ENCODE measurements at places on chromosomes 3 and 15.

GRCh38 chr15:53400986-53401385 lies 358.5 kb downstream of the WDR72 start:
- no peak for DNase-seq

- DNase-seq: no peak
Measured at GRCh38 chr3:119783255-119783654, 1.4 kb downstream of the NR1I2 start.

DNA sequence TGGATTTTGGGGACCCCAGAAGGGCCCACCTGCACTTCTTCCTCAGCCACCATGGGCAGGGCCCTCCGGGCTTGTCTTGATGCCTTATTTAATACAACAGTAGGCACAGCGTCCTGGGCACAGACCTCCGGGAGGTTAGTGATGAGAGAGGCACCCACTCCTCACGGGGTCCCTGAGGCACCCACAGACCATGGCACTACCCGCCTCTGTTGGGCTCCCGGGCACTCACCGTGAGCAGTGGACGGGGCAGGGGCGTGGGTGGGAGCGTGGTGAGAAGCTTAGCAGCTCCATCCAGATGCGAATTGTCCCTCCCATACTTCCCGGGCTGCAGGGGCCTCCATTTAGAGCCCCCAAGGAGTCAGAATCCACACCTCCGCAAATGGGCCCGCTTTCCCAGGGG lies 317 bp upstream of the MESP2 start:
- DNase-seq: no peak

- DNase-seq: peak; percentile 94
Measured at GRCh38 chr15:84600331-84600686, 500 bp upstream of the ZSCAN2 start.

- peak; percentile 14 for DNase-seq
Measured at GRCh38 chr3:159667261-159667660, 321.4 kb upstream of the IL12A start.

GRCh38 chr3:13022348-13023234 lies 50.6 kb downstream of the IQSEC1 start:
- peak; percentile 82 for DNase-seq

GRCh38 chr3:36302626-36303025 lies 77.7 kb upstream of the STAC start:
- DNase-seq: no peak

DNA sequence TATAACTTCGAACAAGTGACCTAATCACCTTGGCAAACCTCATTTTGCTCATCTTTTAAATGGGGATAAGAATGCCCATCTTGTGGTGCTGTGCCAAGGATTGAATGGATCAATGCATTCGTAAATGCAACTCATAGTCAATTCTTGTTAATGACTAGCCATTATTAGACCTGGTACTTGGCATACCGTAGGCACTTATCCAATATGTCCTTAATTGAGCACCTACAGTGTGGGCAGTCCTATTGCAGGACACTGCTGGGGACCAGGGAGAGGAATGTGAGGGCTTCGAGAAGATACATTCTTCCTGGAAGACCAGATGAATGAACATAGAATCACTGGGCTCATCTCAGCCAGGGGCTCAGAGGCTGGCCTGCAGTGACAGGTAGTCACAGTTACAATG lies 177.2 kb upstream of the TLE3 start:
- DNase-seq: no peak

GRCh38 chr3:170171563-170171962 lies 10.0 kb downstream of the PHC3 start:
- DNase-seq: no peak

GRCh38 chr15:26294059-26294689 lies 431.0 kb upstream of the ATP10A start:
- no peak for DNase-seq

- no peak for DNase-seq
Measured at GRCh38 chr3:19598870-19599269, 335.1 kb downstream of the EFHB start.

GRCh38 chr3:188205992-188206416 lies 52.0 kb downstream of the LPP start:
- no peak for DNase-seq

- DNase-seq: no peak
Measured at GRCh38 chr3:23114432-23114831, 88.7 kb upstream of the UBE2E2 start.

GRCh38 chr3:112003321-112004080 lies 4.8 kb downstream of the TAGLN3 start:
- no peak for DNase-seq

DNA sequence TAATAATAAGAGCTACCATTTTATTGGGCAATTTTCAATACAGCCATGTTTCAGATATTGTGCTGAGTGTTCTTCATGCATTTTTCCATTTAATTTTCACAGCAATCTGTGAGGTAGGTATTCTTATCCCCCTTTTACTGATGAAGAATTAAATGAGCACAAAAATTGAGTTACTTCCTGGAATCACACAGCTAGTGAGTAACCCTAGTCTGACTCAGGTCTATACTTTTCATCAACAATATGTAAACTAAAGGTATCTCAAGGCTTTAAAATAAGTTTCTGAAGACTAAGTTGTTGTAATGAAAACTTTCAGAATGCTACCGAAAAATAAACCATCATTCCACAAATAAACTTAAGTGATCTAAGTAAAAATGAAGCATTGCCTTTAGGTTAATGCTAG lies 22.3 kb downstream of the HACD2 start:
- no peak for DNase-seq

GRCh38 chr3:146221276-146221675 lies 29.6 kb downstream of the PLSCR4 start:
- DNase-seq: no peak
